ENCODE measurements at places on chromosomes 1 and 21.

GRCh38 chr1:202798792-202799331 lies 9.4 kb downstream of the KDM5B start:
- DNase-seq: no peak

DNA sequence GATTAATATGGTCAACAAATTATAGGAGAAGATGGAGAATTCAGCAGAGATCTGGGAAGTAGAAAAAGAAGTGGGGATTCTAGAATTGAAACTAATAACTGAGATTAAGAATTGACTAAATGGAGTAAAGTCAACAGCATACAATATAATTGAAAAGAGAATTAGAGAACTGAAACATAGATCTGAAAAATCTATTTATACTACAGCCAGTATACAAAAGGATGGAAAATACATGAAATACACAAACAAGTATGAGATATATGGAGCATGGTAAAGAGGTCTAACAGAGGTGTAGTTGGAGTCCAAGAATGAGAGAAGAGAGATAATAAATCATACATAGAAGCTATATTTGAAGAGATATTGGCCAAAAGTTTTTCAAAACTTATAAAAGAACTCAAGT lies 235.2 kb downstream of the FGGY start:
- DNase-seq: no peak

DNA sequence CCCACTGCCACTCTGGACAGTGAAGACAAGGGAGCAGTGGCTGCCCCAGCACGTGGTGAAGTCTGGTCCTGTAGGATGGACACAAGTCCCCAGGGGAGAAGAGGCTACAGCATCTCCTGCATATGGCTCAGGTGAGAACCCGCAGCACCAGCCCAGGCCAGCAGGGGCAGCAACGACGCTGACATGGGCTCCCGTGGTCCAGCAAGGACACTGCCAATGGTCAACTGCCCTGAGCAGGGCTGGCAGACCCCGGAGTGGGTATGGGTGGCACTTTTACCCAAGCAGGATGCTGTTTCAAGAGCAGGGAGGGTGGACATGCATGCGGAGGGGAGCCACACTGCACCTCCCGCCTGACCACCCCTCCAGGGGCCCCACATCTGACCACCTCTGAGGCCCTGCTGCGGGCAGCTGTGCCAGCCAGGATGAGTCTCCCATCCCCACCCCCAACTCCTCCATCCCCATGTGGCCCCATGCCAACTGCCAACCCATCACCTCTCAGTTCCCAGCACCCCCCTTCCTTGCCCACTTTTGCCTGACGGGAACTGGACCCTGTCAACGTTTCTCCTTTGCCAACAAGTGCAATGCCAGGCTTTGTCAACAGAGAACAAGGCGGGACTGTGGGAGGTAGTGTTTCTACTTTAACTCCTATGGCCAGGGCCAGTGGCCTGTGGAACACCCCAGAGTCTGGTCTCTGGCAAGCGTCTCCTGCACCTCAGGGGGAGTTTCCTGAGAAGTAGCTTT lies 8.6 kb downstream of the MORN1 start:
- no peak for DNase-seq

- no peak for DNase-seq
Observed at GRCh38 chr1:164708596-164708995, 149.6 kb downstream of the PBX1 start.

DNA sequence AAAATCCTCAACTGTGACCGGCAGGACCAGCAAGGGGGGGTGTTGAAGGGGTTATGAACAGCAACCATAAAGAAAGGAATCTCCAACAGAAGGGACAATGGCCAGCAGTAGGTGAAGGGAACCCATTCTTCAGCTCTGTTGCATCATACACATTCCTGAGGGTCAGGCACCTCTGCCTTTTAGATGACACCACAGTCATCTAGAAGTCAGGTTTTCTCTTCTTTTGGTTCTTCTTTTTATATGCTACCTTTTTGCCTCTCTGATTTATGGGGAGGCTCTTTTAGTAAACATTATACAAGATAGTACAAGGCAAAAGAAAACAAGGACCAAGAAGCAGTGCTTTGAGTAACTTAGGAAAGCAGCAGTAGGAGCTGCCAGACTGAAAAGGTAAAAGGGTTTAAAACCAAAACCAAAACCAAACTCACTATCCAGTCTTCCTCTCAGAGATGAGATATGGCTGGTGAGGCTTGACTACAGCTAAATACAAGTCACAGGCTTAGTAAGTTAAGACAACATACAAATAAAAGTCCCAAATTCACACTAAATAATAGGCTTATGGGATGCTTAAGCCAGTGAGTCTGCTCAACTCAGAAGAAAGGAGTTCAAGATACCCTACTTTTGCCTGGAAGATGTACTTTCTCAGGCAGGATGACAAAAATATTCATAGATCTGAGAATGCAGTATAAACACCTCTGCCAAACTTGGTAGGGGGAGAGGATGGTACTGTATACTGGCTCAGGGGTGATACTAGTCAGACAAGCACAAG lies 4.1 kb downstream of the TEX38 start:
- no peak for DNase-seq

GRCh38 chr1:180571832-180572636 lies 13.3 kb downstream of the OVAAL start:
- DNase-seq: peak; percentile 3

DNA sequence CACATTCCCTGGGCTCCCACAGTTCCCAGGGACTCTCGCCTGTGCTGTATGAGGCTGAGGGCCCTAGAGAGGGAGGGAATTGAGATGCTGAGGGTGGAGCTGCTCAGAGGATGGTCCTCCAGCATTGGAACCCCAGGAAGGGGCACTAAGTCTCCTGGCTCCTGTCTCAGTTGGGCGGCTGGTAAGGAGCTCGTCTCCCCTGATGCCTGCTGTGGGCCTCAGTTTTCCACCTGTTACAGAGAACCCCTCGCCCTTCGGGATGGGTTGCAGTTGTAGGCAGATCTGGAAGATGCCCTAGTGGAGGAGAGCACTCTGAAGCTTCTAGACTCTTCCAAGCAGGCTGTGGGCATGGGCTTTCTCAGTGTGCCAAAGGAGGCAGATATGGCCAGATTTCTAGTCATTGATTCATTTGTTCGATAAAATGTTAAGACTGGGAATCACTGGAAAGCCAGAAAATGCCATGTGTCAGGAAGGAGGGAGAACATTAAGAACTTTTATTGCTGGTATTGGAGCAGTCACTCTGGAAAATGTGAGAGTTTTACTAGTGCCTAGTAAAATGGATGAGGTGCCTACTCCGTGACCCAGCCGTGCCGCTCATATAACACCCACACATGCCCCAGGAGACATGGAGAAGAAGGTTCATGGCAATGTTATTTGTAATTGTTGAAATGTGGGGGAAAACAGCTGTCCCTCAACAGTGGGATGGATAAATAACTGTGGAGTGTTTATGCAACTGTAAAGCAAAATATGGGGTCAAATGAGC lies 828 bp upstream of the MYBPH start:
- DNase-seq: peak; percentile 1

DNA sequence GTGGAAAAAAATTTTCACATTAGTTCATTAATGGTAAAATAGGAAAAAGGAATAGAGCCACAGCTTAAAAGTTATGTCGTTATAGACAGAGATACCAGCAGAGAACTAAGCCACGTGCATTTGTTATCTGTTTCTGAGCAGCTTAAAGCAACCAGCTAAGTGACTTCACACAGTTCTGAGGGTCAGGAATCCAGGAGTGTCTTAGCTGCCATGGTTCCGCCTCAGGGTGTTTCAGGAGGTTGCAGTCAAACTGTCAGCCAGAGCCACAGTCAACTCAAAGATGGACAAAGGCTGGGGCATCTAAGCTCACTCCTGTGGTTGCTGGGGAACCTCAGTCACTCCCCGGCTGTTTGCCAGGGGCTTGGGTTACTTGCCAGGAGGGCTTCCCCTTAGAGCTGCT lies 515.8 kb downstream of the SMYD3 start:
- no peak for DNase-seq

- no peak for DNase-seq
Observed at GRCh38 chr1:193727850-193728249, 541.4 kb upstream of the B3GALT2 start.

GRCh38 chr1:146035048-146035423 lies 13.5 kb upstream of the HJV start:
- peak; percentile 44 for DNase-seq

GRCh38 chr1:15201849-15202551 lies 45.0 kb upstream of the FHAD1 start:
- no peak for DNase-seq

- DNase-seq: peak; percentile 61
Observed at GRCh38 chr1:154485106-154485505, 16.9 kb upstream of the TDRD10 start.

- DNase-seq: no peak
Observed at GRCh38 chr1:39026866-39027507, 837 bp downstream of the NDUFS5 start.

DNA sequence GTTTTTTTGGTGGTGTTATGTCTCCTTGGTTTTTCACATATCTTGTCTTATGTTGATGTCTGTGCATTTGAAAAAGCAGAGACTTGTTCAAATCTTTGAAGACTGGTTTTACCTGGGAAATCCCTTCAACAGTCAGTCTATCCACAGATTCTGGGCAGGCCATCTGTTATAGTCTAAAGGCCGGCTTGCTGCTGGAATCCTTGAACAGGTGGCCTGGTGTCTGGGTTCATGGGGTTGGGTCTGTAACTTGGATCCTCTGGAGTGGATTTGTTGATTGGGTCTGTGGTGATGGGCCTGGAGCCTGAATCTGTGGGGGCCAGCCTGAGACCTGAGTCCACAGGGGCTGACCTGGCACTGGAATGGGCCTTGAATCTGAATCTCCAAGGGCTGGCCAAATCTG lies 12.2 kb downstream of the LORICRIN start:
- DNase-seq: no peak

DNA sequence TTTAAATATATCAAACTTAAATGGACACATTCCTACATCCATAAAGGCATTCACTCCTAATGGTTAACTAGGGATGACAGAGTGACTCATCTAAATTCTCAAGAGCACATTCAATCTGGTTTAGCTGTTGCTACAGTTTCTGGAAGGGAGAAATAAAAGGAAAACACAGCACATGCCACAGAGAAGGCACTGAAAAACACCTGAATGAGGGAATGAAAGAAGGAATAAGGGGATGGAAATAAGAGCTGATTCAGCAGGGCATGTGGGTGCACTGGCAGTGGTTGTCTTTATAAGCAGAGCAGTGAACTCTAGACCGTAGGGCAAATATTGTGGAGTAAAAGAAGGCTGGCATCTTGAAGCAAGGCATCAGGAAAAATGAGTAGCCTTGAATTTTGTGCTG lies 79.3 kb downstream of the LHX4 start:
- no peak for DNase-seq

DNA sequence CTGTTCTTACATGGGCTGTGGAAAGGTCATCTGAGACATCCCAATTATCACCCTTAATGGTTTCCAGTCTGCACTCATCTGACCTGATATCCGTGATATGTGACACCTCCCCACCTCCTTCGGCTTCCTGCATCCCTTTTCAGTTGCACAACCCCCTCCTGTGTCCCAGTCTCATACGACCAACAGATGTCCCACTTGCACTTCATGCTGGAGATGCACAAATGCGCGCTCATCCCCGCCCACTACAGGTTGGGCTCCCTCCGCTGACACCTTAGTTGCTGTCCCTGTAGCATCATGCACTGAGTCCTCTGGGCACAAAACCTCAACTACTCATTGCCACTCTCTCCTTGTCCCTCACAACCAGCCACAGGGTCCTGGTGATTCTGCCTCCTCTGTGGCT lies 94.4 kb downstream of the MIS18A start:
- no peak for DNase-seq

DNA sequence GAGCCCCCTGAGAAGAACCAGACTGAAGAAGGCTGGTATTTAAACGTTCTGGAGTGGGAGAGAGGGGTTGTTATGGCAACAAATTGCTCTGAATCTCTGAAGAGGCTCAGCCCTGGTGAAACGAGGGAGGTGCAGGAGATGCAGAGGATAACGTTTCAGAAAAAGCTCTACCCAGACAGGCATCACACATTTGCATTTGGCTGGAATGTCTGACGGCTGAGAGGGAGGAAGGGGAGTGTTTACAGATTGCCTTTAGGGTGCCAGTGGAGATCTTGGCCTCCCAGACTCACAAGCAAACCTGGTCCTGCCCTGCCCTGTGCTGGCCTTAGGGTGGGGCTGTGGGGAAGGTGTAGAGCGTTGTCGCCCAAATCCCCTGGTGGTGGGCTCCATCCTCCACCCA lies 169.0 kb upstream of the AJAP1 start:
- no peak for DNase-seq

DNA sequence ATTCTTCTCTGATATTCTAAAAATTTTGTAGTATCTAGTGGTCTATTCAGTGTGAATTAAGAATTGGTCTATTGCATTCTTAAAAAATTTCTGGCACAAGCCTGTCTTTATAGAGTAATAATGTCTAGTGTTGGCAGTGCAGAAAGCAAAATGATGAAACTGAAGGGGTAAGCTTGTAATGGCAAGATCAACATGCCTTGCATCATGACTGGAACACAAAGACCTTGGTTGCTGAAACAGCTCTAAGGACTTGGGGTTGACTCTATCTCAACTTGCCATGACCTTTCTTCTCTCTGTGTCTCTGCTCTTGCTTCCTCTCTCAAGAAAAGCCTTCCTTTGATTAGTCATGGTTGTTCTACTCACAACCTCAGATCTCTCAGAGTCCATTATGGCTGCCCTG lies 46.8 kb upstream of the PROX1 start:
- DNase-seq: no peak

- peak; percentile 67 for DNase-seq
Observed at GRCh38 chr1:207145401-207146058, 41.5 kb downstream of the C4BPA start.

- DNase-seq: no peak
Observed at GRCh38 chr1:15918962-15919715, 56.8 kb downstream of the ZBTB17 start.

DNA sequence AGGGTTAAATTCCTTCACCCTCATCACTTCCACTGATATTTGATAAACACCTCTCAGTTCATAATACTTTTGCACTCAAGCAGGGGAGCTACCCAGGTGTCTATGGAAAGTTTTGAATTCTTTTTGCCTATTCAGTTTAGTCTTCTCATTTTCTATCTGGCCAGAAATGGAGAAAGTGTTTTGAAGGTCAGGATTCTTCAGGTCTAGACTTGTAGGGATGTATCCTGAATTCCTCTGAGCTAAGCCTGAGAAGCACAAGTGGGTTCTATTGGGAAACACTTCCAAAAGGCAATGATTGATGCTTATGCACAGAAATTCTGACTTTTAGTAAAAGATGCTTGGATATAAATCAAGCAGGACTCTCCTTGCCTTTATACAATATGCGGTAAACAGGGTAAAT lies 217.8 kb upstream of the HOOK1 start:
- DNase-seq: no peak

- DNase-seq: no peak
Observed at GRCh38 chr1:186845576-186846210, 16.9 kb downstream of the PLA2G4A start.

- peak; percentile 44 for DNase-seq
Observed at GRCh38 chr1:39671793-39672550, at the start of gene NT5C1A. Gene NT5C1A, minus strand, starts transcription at chr1:39672107. Its CDS starts 69 bp downstream, at chr1:39672038.
